ENCODE measurements at places on chromosomes 4 and X.

- no peak for DNase-seq
These were observed 56.2 kb downstream of the CLDN22 start for GRCh38 chr4:183263787-183264386.

DNA sequence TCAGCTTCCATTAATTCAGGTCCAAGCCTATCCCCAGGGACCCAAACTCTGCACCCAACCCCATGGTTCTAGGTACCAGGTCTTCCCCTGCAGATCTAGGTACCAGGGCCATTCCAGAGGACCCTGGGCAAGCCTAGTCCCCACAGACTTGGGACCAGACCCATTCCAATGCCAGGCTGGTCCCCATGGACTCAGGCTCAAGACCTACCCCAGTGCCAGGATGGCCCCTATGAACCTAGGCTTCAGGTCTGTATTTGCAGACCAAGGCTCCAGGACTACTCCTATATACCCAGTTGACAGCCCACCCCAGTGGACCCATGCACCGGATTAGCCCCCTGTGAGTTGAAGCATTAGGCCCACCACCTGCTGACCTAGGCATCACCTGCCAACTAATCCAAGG lies 8.9 kb downstream of the MTHFD2L start:
- DNase-seq = no peak

GRCh38 chrX:96770315-96770714 lies 85.7 kb downstream of the DIAPH2 start:
- DNase-seq = peak; percentile 56

- DNase-seq = no peak
These were observed 845 bp downstream of the ZAR1 start for GRCh38 chr4:48490680-48491513.

DNA sequence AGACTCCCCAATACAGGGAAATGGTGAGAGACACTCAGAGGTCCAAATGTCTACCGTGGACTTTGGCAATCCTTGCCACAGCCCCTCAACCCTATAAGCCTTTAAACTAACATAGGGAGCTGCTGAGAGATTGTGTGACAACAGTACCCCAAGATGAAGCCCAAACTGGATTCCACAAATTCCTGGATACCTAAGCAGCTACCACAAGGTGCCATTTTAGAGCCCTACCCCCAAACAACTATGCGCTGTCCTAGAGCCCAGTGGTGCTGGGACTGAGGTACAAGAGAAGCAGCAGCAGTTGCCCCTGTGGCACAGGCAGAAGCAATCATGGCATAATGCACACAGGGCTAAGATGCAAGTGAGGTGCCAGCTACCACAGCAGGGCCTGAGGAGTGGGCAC lies 2.7 kb upstream of the TMPRSS11F start:
- DNase-seq = no peak

DNA sequence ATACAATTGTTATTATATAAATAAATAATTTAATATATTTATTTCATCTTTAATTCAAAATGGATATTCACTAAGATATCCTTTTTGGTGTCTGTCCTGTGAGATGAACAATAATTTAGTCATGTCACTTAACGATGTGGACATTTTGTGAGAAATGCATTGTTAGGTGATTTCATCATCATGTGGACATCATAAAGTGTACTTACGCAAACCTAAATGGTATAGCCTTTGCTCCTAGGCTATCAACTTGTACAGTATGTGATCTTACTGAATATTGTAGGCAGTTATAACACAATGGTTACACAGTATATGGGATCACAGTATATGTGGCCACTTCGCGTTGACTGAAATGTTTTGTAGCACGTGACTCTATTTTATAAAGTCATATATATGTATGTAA lies 20.2 kb upstream of the CHRNA9 start:
- no peak for DNase-seq

- DNase-seq = no peak
These were observed 3.1 kb downstream of the NSG1 start for GRCh38 chr4:4390046-4390445.

GRCh38 chrX:104117759-104118158 lies 5.4 kb downstream of the ZCCHC18 start:
- DNase-seq = no peak

- no peak for DNase-seq
These were observed 111.2 kb upstream of the GRIA3 start for GRCh38 chrX:123072686-123073385.

DNA sequence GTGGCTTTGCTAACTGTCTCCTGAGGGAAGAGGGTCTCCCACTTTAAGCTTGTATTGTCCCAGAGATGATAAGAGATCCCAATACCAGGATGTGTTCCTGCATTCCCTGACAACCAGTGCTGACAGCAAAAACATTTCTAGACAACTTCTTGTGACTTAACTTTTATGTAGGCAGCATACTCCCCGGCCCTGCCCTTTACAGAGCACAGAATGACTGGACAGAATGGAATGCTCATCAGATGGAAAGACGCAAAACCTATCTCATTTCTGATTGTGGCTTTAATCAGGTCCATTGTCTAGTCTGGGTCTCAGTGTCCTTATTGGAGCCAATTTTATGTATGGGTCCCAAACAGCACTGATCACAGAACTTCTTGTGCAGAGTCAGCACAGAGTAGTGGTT lies 18.2 kb upstream of the PLAC1 start:
- no peak for DNase-seq

- DNase-seq = no peak
These were observed 37.7 kb downstream of the NBDY start for GRCh38 chrX:56766554-56767347.

DNA sequence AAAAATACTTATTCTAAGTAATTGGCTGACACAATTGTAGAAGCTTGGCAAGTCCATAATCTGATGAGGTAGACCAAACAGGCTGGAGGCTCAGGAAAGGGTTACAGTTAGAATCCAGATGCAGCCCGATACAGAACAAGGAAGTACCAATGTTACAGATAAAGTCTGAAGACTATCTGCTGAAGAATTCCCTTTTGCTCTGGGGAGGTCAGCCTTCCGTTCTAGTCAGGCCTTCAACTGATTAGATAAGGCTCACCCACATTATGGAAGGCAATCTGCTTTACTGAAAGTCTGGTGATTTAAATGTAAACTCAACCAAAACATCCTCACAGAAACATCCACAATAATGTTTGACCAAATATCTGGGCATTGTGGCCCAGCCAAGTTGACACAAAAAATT lies 7.4 kb upstream of the DYNLT3 start:
- DNase-seq = no peak

DNA sequence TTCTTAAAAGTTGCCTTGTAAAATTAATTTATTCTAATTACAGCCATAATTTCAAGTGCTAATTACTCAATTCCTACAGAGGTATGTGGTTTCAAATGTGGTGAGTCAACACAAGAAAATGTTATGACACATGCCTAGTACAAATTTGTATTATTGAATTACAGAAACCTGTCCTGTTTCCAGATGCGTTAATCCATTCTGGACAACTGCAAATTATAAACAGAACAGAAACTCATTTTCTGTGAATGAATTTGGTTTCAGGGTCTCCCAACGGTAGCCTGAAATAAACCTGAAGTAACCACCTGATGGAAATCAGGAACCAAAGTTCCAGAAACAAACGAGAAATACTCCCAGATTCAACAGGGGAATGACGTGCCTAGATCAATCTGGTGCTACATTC lies 328.6 kb upstream of the F9 start:
- no peak for DNase-seq

DNA sequence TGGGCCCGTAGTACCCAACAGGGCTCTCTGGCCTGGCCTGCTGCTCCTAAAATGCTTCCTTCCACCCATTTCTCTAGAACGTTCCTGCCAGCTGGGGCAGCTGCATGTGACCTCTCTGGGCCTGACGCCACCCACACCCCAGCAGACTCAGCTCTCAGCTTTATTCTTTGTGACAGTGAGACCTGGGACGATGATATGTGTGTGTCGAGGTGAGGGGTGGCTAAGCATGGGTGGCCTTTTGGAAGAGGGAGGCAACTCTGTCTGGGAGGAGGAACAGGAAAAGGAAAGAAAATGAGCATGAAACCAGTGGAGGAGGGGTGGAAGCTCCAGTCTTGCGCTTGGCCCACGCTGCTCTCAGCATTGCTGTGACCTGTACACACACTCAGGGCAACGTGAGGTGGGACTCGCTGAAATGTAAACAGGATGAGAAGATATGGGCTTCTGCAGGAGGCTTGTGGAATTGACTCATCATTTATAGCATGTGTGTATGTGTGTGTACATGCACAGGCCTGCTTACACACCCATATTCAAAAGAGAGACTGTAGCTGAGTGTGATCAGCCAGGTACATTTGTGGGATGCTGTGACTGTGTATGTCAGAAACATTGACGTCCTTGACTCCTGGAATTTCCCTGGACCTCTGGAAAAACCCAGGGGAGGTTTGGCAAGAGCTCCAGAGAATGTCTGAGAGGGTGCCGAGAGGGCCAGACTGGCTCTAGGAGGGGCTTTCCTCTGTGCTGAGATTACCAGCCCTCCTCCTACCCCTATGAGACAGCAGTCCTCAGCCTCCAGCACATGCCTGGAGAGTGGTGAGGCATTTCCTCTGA lies 137.9 kb downstream of the PJA1 start:
- no peak for DNase-seq

- no peak for DNase-seq
These were observed 286.8 kb downstream of the USP46 start for GRCh38 chr4:52372269-52372668.

- peak; percentile 34 for DNase-seq
These were observed 113.0 kb upstream of the VAMP7 start for GRCh38 chrX:155767876-155768769.

- DNase-seq = peak; percentile 19
These were observed 4.3 kb downstream of the GABRQ start for GRCh38 chrX:152641996-152642395.

DNA sequence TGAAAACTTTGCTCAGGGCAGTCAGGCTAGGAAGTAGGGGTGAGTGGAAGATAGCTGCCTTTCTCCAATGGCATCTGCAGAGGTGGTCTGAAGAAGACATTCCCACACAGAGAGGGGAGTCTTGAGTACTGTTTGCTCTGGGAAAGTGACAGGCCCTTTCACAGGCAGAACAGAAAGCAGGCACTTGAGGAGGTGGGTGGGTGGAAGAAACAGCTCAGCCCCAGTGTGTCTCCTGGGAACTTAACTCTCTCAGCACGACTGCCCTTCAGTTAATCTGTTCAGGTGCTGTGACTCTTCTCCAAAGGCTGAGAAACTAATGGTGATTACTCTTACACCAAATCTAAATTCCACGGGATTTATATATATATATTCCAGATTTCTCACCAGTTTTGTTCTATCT lies 28.3 kb downstream of the ENOPH1 start:
- no peak for DNase-seq

- no peak for DNase-seq
These were observed 3.1 kb downstream of the GUCY1B1 start for GRCh38 chr4:155761916-155762315.

- DNase-seq = no peak
These were observed 99.5 kb downstream of the PPP2R2C start for GRCh38 chr4:6372649-6373525.

GRCh38 chr4:174222266-174222872 lies 61.1 kb downstream of the FBXO8 start:
- peak; percentile 52 for DNase-seq

- no peak for DNase-seq
These were observed 22.4 kb downstream of the ANK2 start for GRCh38 chr4:113071805-113072204.

GRCh38 chr4:5635826-5636195 lies 72.5 kb downstream of the EVC2 start:
- no peak for DNase-seq

All from KBM-7 (cell line).